ENCODE measurements at places on chromosomes 16 and 17.

DNA sequence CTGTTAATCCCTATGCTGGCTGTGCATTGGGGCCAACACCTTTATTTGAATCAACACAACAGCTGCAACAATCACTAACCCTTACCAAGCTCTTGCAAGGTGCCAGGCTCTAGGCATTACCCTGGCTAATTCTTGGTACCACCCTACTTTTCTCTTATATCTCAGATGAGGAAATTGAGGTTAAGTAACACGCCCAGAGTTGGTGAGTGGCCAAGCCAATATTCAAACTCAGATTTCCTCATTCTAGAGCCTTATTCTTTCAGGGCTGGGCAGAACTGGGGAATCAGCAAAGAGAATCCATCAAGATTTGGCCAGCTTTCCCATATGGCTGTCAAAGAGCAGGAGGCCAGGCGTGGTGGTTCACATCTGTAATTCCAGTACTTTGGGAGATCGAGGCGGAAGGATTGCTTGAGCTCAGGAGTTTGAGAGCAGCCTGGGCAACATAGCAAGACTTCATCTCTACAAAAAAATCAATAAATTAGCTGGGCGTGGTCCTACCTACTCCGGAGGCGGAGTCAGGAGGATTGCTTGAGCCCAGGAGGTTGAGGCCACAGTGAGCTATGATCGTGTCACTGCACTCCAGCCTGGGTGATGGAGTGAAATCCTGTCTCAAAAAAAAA is 23.7 kb downstream of the ARSG start:
- H3K4me1 ChIP-seq: peaks cover 51% of the 10 kb centered on the region
- no peak overlapping the region for H3K27ac ChIP-seq
- no peaks in the 10 kb centered on the region for H3K36me3 ChIP-seq
- no peak overlapping the region for H3K4me3 ChIP-seq

DNA sequence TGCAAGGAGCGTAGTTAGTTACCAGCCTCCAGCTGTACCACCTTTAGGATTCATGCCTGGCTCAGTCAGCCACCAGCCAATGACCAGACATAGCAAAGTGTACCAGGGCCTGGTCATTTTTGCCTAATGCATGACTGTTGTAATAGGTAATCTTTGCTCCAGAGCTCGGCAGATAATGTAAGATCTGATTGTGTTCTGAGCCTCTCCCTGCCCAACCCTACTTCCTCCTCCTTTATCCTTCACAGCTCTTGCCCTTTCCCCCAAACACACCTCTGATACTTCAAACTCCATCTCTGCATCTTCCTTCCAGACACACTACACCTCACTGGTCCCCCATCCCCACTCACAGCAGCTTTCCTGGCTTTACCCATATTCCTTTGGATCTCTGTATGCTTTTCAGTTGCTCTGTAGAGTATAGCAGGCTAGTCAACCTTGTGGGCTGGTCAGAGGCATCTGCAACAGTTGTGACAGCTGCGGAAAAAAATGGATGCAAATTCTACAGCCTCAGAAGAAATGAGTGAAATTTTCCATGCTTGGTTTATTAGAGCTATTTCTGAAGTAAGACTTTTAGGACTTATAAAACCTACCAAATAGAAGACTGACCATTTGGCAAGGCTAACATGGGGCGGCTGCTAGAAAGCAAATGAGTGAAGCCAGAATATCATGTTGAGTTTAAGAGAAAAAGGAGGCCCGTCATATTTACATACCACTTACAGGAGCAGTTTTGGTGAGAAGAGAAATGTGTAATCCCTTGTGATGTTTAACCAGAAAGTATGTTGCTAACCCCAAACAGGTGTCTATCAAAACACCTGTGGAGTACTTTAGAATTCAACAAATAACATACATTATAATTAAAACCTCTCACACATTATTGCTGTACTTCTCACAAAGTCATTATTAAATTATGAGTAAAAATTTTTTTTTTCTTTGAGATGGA is 19.9 kb upstream of the C16orf87 start:
- H3K27me3 ChIP-seq: peaks cover 6% of the 10 kb centered on the region
- no peaks in the 10 kb centered on the region for H3K36me3 ChIP-seq
- H3K4me1 ChIP-seq: no peaks in the 10 kb centered on the region
- H3K4me3 ChIP-seq: no peak overlapping the region

DNA sequence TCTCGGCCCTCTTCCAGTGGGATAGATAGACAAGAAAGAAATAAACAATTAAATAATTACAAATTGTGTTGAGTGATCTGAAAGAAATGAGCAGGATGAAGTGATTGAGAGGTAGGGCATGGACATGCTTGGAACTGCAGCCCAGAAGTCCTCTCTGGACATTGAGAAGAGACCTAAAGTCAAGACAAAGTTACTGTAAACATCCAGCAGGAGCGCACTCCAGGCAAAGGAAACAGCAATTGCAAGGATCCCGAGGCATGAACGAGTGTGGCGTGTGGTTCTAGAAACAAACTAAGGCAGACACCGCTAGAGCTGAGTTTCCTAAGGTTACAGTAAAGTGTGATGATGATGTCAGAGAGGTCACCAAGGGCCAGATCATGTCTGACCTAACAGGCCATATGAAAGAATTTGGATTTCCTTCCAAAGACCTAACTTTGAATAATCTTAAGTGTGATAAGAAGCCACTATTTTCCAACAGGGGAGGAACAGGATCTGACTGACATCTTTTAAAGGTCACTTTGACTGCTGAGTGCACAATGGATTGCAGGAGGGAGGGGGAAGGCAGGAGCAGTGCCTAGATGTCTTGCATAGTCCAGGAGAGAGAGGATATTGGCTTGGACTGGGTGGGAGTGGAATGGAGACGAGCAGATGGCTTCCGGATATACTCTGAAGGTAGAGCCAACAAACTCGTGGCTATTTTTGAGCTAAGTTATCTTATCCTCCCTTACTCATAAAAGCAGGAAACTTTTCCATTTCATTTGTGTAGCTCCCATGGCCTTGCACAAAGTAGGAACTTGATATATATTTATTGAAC is 19.0 kb downstream of the ABCC12 start:
- no peaks in the 10 kb centered on the region for H3K4me1 ChIP-seq
- H3K27ac ChIP-seq: no peak overlapping the region
- no peak overlapping the region for H3K4me3 ChIP-seq
- H3K27me3 ChIP-seq: peaks cover 4% of the 10 kb centered on the region

GRCh38 chr16:20673882-20674683 is 23.4 kb downstream of the ACSM1 start:
- H3K4me3 ChIP-seq: no peak overlapping the region
- H3K27ac ChIP-seq: no peak overlapping the region
- no peak for DNase-seq
- no peaks in the 10 kb centered on the region for H3K27me3 ChIP-seq
- no peaks in the 10 kb centered on the region for H3K36me3 ChIP-seq

DNA sequence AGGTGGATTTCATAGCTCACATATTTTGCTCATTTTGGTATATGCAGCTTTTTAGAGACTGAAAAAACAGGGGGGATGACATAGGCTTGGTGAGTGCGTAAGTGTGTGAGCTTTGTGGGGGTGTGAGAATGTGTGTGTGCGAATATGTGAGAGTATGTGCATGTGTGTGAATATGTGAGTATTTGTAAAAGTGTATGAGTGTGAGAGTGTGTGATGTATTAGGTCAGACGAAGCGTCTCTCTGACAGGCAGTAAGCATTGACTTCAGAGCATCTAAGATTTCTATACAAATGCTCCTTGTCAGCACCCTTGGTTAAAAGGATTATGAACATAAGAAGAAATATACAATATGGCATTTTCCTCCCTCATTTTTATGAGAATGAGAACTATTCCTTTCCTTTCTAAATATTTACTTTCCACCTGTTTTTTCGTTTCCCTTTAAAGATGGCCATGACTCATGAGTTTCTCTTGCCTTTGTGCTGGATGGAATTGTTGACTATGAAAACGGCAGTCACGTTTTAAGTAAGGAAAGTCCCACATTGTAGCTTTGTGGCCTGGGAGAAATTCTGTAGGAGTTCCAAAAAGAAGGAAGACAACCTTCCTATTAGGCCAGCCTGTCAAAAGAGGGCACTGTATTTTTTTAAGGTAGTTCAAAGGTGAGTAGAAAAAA is 276.4 kb downstream of the FOXL1 start:
- no peak overlapping the region for H3K27ac ChIP-seq
- H3K4me1 ChIP-seq: no peaks in the 10 kb centered on the region
- no peak overlapping the region for H3K4me3 ChIP-seq
- no peaks in the 10 kb centered on the region for H3K36me3 ChIP-seq

DNA sequence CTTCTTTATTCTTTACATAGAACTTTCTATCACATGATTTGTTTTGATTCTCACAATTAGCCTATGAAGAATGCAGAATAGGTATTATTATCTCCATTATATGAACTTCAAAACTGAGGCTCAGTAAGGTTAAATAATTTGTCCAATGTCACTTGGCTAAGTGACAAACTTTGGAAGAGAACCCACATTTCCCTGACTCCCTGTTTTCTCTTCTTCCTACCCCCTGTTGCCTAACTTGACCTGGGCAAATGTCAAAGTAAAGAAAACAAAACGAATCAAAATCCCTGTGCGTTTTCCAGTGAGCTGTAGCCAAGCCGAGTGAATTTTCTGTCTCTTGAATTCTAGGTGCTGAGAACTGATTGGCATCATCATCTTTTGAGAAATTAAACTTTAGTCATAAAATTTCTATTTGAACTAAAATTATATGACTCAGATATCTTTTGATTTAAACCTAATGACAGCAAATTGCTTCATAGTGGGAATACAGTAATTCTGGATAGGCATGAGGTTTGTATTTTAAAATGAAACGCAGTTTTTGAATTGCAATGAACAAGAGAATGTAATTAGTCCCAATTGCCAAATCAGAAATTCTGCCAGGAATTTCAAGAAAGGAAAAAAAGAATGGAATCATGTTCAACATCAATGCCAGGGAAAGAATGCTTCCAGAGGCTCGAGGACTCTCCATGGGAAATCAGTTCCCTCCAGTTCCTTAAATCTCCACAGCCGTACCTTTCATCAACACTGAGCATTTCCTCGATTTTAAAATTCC is 4.6 kb upstream of the NACA2 start:
- H3K4me3 ChIP-seq: no peak overlapping the region
- H3K4me1 ChIP-seq: no peaks in the 10 kb centered on the region
- no peak for DNase-seq
- no peaks in the 10 kb centered on the region for H3K36me3 ChIP-seq
- H3K27ac ChIP-seq: no peak overlapping the region

DNA sequence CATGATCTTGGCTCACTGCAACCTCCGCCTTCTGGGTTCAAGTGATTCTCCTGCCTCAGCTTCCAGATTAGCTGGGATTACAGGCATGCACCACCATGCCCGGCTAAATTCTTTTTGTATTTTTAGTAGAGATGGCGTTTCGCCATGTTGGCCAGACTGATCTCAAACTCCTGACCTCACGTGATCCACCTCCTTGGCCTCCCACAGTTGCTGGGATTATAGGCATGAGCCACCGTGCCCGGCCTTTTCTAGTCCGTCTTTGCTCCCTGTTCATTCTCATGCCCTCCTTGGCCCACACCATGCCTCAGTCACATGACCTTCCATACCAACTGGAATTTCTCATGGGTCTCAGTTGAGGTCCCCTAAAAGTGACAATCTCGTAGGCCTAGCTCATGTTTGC is 86.9 kb downstream of the SNX29 start:
- H3K36me3 ChIP-seq: no peaks in the 10 kb centered on the region
- no peaks in the 10 kb centered on the region for H3K27me3 ChIP-seq
- H3K4me3 ChIP-seq: no peak overlapping the region
- H3K27ac ChIP-seq: no peak overlapping the region
- H3K4me1 ChIP-seq: no peaks in the 10 kb centered on the region
- no peak for DNase-seq

GRCh38 chr17:65261152-65261551 is 124.0 kb downstream of the RGS9 start:
- peaks cover 4% of the 10 kb centered on the region for H3K36me3 ChIP-seq
- no peak overlapping the region for H3K27ac ChIP-seq
- no peak for DNase-seq
- H3K4me3 ChIP-seq: no peak overlapping the region
- peaks cover 23% of the 10 kb centered on the region for H3K4me1 ChIP-seq

GRCh38 chr16:50474138-50474537 is 74.1 kb upstream of the NKD1 start:
- H3K27me3 ChIP-seq: peaks cover under 1% of the 10 kb centered on the region
- no peak overlapping the region for H3K4me3 ChIP-seq
- H3K4me1 ChIP-seq: peaks cover 16% of the 10 kb centered on the region
- DNase-seq: peak; percentile 47

- DNase-seq: no peak
- H3K4me1 ChIP-seq: no peaks in the 10 kb centered on the region
Measured at GRCh38 chr16:85662482-85662812, 26.3 kb downstream of the GINS2 start.

GRCh38 chr17:3796110-3796821 is 4.7 kb downstream of the ITGAE start:
- H3K36me3 ChIP-seq: no peaks in the 10 kb centered on the region
- peaks cover 34% of the 10 kb centered on the region for H3K4me1 ChIP-seq
- no peak overlapping the region for H3K4me3 ChIP-seq
- no peaks in the 10 kb centered on the region for H3K27me3 ChIP-seq
- peak; percentile 88 for DNase-seq
- H3K27ac ChIP-seq: no peak overlapping the region

DNA sequence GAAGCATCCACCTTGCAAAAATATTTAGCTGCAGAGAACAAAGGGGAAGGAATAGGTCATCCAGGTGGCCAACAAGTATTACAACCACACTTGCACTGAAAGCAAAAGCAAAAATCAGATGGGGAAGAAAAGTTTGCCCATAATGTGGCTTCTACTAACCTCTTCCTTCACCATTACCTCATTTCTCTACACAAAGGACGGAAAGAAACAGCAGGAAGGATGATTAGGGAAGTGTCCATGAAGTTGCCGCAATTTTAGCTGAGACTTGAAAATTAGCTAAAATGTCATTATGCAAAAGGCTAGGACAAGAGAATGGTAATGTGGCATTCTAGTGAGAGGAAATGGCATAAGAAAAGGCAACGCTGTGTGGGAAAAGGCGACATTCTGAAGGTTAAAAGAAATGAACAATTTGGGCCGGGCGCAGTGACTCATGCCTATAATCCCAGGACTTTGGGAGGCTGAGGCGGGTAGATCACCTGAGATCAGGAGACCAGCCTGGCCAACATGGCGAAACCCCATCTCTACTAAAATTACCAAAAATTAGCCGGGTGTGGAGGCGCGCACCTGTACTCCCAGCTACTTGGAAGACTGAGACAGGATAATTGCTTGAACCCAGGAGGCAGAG is 13.7 kb downstream of the KANSL1 start:
- H3K27me3 ChIP-seq: no peaks in the 10 kb centered on the region
- H3K4me1 ChIP-seq: peaks cover 78% of the 10 kb centered on the region
- no peak for DNase-seq
- H3K4me3 ChIP-seq: peak overlapping the region; percentile 17
- H3K27ac ChIP-seq: peak overlapping the region; percentile 30
- peaks cover 8% of the 10 kb centered on the region for H3K36me3 ChIP-seq

DNA sequence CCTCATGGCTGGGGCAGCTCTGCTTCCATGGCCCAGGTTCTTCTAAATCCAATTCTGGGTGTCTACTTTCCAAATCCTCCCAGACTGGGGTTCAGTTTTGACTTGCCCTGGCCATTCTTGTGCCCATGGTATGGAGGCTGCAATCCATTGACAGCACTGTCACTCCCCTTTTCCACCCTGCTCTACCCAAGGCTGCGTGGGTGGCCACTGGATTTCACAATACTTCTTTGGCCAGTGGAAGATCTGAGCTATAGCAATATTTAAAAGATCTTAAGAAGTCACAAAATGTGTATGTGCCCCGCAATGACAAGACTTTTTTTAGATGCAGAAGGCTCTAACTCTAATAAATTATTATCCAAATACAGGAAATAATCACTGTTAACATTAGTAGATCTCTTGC is 329.4 kb upstream of the CCL2 start:
- DNase-seq: no peak
- H3K36me3 ChIP-seq: no peaks in the 10 kb centered on the region
- no peaks in the 10 kb centered on the region for H3K4me1 ChIP-seq
- H3K27me3 ChIP-seq: peaks cover 16% of the 10 kb centered on the region
- no peak overlapping the region for H3K27ac ChIP-seq
